Mesenchymal stem cell (in vitro differentiated cells and primary cell): ENCODE measurements at places on chromosomes 3 and 15.

GRCh38 chr3:44518782-44519156 lies 36.2 kb upstream of the ZKSCAN7 start:
- no peaks in the 10 kb centered on the region for H3K36me3 ChIP-seq
- no peak overlapping the region for H3K4me3 ChIP-seq
- peaks cover 36% of the 10 kb centered on the region for H3K27me3 ChIP-seq
- no peak overlapping the region for H3K27ac ChIP-seq
- H3K4me1 ChIP-seq, result no peaks in the 10 kb centered on the region
- DNase-seq, result no peak

DNA sequence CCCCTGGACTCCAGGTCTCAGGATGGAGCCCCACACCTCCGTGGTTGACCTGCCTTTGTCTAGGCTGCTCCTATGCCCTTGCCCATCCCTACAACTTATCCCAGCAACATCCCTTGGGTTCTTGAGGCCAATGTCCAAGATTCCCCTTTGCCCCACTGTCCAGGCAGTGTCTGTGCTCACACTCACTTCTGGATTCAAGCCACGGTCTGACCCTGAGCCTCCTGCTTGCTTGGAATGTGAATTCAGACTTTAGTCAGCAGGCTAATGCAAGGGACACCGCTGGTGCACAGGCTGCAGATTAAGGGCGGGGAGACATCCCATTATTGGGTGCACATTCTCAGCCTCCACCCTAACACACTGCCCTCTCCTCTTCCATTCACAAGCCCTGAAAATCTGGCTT lies 154.1 kb downstream of the WNT5A start:
- H3K4me1 ChIP-seq, result peaks cover 20% of the 10 kb centered on the region
- H3K27ac ChIP-seq, result no peak overlapping the region
- no peak overlapping the region for H3K4me3 ChIP-seq

DNA sequence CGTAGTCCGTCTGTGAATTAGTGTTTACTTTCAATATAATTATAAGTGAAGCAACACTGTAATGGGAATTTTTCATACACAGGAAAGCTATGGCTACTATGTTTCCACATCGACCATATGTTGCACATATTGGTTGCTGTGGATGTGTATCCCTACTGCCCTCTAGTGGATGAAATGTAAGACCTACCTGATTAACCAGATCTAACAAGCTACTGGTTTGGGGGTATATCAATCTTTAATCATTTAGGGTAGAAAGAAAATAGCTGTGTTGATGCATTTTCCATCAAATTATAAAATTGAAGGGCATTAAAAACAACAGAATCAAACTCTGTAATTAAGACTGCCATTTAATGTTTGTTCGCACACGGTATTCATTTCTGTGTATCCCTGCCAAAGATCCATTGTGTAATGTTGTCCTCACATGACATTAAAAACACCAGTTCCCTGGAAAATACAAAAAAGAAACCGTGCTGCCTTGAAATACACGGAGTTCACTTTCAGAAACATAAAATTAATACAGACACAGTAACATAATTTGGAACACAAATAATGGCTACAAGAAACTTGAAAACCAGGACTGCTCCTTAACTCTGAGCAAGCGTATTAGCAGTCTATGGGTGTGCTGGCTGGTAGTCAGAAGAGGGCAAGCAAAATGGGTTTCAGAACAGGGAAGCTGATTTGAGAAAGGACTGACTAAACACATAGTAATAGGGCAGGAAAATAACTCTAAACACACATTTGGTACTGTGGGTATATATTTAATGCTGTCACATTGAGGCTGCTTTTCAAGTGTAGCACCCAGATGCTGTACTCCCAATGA lies 125.1 kb downstream of the TIGIT start:
- no peaks in the 10 kb centered on the region for H3K27me3 ChIP-seq
- DNase-seq, result peak; percentile 85
- H3K4me3 ChIP-seq, result peak overlapping the region; percentile 63
- H3K36me3 ChIP-seq, result no peaks in the 10 kb centered on the region

- no peaks in the 10 kb centered on the region for H3K27me3 ChIP-seq
- H3K27ac ChIP-seq, result no peak overlapping the region
- DNase-seq, result no peak
- H3K4me3 ChIP-seq, result no peak overlapping the region
These were observed 61.2 kb upstream of the DNAJC19 start for GRCh38 chr3:181050738-181051137.

DNA sequence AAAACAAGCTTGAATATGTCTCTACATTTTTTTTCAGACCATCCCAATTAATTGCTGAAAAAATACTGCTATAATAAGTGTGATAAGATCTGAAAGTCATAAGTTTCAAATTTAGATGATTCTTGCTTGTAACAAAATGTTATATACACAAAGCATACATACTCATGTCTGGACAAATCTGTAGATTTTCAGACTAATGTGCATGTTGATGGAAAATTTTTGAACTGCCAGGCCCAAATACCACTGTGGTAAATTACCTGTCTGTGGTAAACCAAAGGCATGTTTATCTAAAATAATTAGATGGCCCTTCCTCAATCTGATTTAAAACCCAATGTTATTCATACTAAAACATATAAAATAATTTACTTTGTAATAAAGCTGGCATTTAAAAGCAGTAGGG lies 31.7 kb upstream of the CLDN16 start:
- H3K4me1 ChIP-seq, result no peaks in the 10 kb centered on the region
- no peaks in the 10 kb centered on the region for H3K27me3 ChIP-seq
- H3K4me3 ChIP-seq, result no peak overlapping the region
- H3K36me3 ChIP-seq, result no peaks in the 10 kb centered on the region
- no peak overlapping the region for H3K27ac ChIP-seq

- no peak overlapping the region for H3K27ac ChIP-seq
- H3K4me1 ChIP-seq, result no peaks in the 10 kb centered on the region
- no peak overlapping the region for H3K4me3 ChIP-seq
- no peaks in the 10 kb centered on the region for H3K36me3 ChIP-seq
These were observed 114.3 kb downstream of the PPM1L start for GRCh38 chr3:160870327-160870726.
